ENCODE measurements at places on chromosomes 16 and 17.
A peak's percentile ranks its signal among the peaks of the same experiment; 100 is the strongest.

- no peak for DNase-seq
These were observed 13.1 kb downstream of the KDM8 start for GRCh38 chr16:27216297-27216885.

DNA sequence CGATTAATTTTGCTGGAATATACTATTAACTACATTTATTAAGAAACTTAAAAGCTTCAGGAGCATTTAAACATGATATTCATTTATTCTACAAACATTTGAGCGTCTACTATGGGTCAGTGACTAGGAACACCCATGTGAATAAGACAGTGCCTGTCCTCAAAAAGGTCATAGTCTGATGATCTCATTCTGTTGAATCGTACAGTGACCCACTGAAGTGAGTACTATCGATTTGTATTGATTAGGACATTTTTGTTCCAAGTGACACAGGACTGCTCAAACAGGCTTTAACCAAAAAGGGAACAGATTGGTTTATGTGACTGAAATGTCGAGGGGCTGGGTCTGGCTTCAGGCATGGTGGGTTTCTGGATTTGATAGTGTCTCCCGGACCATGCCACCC, 68.6 kb downstream of the WSB1 start:
- DNase-seq: no peak

GRCh38 chr16:2388875-2389433, 40.3 kb upstream of the CCNF start:
- DNase-seq: peak; percentile 78

DNA sequence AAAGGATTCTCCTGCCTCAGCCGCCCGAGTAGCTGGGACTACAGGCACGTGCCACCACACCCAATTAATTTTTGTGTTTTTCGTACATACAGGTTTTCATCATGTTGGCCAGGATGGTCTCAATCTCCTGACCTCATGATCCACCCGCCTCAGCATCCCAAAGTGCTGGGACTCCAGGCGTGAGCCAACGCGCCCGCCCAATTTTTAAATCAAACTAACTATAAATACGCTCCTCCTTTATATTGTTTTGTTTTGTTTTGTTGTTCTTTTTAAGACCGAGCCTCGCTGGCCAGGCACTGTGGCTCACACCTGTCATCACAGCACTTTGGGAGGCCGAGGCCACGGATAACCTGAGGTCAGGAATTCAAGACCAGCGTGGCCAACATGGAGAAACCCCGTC, 1.9 kb upstream of the UTP6 start:
- DNase-seq: no peak

DNA sequence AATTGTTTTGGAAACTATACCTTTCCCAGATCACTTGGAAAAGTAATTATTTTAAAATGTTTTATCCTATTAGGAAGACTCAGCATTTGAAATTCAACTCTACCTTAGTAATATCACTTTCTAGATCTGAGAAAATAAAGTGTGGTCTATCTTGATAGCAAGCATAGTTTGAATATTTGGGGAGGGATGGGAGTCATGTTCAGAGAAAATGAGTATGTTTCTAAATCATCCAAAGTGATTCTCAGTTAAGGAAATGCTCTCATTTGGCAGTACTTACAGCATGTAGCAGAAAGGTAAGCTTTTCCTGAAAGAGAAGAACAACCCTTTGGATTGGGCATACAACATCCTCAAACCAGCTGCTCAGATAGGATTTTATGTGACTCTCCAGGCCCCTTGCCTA, 6.9 kb downstream of the C17orf75 start:
- no peak for DNase-seq

DNA sequence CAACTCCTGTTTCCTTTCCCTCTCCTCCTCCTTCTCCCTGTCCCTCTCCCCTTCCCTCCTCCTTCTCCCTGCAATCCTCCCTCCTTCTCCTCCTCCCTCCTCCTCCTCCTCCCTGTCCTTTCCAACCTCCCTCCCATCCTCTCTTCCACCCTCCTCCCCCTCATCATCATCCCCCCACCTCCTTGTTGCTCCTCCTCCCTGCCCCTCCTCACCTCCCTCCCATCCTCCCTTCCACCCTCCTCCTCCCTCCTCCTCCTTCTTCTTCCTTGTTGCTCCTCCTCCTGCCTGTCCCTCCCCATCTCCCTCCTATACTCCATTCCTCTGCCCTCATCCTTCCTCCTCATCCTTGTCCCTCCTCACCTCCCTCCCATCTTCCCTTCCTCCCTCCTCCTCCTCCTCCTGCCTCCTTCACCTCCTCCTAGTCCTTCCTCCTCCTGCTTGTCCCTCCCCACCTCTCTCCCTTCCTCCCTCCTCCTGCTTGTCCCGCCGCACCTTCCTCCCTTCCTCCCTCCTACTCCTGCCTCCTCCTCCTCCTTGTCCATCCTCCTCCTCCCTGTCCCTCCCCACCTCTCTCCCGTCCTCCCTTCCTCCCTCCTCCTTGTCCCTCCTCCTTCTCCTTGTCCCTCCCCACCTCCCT, 222.5 kb downstream of the IRF8 start:
- no peak for DNase-seq

DNA sequence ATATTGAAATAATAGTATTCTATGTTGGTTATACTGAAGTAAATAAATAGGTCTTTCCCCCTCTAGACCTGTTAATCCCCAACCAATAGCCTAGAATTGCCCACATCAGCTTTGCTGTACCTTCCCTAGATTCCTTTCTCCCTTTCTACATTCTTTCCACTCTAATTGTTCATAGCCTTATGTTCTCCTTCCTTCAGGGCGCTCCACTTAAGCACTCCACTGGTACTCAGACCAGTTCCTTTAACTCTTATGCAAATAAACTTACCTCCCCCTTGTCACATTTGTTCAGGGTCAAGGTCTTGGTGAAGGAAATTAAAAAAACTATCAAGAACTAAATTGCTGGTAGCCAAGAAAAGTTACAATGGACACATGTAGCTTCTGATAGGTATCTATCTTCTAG, 294.8 kb downstream of the UTP18 start:
- DNase-seq: no peak

DNA sequence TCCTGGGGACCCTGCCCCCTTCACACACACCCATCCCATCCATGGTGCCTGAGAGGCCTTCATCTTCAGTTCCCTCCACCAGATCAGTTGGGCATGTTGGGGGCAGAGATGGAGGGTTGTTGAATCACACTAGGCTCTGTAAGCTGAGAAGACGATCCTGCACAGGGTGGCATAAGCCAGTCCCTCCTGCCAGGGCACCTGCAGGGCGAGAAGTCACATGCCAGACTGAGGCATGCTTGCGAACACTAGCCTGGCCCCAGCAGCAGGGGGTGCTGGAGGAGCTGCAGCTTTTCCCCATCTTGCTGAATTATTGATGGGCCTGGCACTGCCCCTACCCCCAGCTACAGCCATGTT, 6.1 kb upstream of the TBX2 start:
- no peak for DNase-seq

DNA sequence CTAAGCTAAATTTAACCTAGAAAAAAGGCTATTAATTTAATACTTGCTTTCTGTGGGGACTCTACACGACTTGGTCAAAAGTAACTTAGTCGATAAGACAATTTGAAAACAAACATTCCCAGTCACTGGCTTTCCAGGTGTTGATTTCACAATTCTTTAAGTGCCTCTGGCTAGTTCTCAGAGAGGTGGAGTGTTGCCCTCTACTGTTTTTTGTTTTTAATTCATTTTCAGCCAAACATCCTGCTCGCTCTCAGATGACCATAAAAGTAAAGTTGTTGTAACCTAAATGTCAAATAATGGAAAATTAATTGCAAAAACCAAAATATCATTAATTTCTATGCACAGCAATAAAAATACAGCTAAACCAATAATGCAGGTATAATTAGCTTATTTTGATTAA, 107.1 kb downstream of the MYO1D start:
- DNase-seq: peak; percentile 39

DNA sequence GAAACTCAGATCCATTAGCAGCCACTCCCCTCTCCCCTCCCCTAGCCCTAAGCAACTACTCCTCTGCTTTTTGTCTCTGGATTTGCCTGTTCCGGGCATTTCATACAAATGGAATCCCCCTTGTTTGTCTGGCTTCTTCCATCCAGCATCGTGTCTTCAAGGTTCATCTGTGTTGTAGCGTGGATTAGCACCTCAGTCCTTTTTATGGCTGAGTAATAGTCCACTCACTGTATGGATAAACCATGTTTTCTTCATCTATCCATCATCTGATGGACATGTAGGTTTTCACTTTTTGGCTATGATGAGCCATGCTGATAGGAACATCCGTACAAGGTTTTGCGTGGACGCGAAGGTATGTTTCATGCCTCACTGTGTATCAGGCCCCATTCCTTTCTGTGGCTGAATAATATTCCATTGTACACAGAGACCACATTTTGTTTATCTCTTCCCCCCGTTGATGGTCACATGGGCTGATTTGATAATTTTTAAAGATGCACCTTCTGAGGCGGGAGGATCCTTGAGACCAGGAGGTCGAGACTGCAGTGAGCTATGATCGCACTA, 8.9 kb upstream of the GSE1 start:
- DNase-seq: no peak

GRCh38 chr16:57694725-57695679, at the start of gene DRC7:
Gene DRC7, plus strand, starts transcription at chr16:57694806. Its CDS starts 3,144 bp downstream, at chr16:57697950.
- DNase-seq: peak; percentile 68

DNA sequence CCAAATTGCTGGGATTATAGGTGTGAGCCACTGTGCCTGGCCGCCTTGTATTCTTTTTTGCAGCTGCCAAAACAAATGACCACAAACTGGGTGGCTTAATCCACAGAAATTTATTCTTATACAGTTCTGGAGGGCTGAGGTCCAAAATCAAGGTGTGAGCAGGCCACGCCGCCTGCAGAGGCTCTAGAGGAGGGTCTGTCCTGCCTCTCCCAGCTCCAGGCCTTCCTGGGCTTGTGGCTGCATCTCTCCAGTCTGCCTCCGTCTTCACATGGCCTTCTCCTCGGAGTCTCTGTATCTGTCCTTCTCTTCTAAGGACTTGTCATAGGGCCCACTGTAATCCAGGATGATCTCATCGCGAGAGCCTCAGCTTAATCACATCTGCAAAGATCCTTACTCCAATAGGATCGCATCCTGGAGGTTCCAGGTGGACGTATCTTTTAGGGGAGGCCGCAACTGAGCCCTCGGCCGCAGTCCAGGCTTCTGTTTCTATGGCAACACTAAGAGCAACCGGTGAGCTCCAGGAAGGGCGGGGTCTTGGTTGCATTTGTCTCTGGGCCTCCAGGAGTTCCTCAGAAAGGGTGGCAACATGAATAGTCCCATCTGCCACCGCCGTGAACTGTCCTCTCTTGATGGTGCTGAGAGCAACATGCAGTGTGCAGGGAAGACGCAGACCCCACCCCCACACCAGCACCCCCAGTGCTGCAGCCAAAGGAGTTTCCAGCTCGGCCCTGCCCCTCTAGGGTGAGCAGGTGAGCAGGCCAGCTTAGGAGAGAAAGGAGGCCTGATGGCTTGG, 29.5 kb upstream of the CREBBP start:
- DNase-seq: no peak

DNA sequence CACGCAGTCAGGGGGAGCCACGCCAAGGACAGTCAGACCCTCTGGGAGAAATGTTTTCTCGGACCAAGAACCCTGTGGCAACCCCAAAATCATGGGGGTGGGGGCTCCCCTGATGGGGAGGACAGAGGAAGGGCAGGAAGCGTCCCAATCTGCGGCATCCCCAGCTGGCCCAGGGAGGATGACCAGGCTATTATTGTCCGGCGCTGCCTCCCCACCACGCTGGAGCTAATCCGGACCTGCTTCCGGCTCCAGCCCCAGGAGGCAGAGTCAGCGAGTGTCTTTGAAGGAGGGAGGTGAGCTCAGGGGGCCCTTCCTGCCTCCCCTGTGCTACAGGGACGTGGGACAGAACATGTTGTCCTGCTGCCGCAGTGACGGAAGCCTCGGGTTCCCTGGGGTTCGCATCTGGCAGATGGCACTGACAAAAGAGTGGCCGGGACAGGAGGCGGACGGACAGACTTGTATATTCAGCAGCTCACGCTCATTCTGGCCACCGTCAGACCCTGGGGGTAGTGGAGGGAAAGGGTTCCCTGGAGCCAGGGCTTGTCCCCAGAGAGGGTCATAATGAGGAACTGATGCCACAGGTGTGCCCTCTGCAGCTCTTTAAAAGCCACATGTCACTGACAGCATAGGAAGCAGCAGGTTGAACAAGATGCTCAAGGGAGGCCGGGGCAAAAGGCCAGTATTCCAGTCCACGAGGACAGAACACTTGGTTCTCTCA, 54.3 kb upstream of the CDC42EP4 start:
- no peak for DNase-seq

DNA sequence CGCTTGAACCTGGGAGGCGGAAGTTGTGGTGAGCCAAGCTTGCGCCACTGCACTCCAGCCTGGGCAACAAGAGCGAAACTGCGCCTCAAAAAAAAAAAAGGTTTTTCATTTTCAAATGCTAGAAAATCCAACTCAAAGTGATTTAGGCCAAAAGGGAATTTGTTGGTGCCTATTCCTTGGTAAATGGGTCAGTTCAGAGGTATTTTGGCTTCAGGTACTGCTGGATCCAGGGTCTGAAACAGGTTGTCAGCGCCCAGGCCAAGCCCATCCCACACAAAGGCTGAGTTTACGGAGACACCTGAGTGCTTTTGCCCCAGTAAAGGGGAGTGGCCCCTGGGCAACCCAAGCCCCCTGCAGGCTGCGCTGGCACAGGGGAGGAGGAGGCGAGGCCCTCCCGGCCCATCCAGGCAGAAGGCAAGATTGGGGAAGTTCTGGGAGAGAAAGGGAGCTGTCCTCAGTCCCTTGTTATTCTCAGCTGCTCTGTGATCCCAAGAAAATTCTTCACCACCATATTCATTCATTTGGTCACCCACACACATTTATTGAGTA, 8.5 kb upstream of the JPH3 start:
- DNase-seq: no peak

DNA sequence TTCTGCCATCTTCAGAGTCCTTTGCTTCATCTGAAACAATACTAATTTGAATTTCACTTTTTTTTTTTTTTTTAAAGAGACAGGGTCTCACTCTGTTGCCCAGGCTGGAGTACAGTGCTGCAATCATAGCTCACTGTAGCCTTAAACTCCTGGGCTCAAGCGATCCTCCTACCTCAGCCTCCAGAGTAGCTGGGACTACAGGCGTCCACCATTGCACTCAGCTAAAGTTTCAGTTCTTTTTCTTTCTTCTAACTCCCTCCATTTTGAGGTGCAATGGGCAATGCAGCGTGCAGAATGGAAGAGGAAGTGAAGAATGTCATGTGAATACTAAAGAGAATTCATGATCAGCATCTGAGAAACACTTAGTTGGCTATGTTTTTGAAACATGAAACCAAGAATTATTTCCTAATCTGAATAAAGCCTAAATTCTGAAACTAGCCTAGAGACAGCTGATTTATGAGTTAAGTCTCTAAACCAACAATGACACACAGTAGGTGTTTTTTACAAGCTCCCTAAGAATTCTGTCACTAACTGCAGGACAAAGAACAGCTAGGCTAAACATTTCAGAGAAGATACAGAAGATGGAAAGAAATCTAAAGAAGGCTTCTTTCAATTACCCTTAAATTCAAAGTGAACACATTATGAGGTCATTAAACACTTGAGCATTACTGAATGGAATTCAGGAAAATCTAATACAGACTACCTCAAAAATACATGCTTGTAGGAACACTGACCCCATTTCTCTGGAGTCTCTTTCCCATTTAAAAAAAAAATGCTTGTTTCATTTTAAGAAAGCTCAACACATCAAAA, 21.0 kb downstream of the SNN start:
- no peak for DNase-seq
